ENCODE measurements at places on chromosomes 11 and 22.
A peak's percentile ranks its signal among the peaks of the same experiment; 100 is the strongest.

DNA sequence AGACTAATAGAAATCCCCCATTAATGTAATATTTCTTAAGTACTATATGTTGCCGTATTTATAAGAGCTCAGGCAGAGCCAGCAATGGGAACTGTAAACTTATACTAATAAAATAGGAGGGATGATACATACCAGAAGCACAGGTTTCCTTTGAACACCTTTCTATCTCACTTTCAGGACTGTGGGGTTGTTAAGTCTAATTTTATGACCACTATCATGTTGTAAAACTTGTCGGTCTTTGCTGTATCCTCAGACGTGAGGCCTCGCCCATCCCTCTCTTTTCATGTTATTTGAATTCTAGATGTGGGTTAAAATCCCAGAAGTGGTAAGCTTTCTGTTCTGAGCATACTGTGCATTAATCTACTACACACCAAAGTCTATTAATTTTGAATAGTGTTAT lies 1083.5 kb upstream of the TENM4 start:
- DNase-seq, result no peak

GRCh38 chr11:116207019-116207418 lies 565.8 kb downstream of the BUD13 start:
- DNase-seq, result no peak

GRCh38 chr11:15555161-15555560 lies 440.4 kb downstream of the INSC start:
- DNase-seq, result no peak

GRCh38 chr11:104432981-104433380 lies 269.0 kb upstream of the PDGFD start:
- DNase-seq, result no peak

GRCh38 chr11:65586676-65587075 lies 8.9 kb downstream of the KCNK7 start:
- DNase-seq, result no peak

DNA sequence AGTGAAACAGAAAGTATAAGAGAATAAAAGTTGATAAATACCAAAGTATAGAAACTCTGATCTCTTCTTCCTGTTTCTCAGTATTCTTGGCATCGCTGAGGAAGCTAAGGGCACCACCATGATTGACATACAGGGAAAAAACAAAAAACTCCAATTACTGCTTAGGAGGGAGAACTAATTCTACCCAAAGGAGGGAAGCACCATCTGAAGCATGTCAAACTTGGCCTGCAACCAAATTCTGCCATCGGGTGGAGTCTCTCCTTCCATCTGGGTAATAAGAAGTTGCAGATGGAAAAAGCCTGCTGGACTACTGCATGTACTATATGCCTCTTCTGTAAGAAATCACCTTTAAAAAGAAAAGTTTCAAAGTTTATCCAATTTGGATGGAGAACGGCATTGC lies 30.5 kb upstream of the PPP2R1B start:
- no peak for DNase-seq

DNA sequence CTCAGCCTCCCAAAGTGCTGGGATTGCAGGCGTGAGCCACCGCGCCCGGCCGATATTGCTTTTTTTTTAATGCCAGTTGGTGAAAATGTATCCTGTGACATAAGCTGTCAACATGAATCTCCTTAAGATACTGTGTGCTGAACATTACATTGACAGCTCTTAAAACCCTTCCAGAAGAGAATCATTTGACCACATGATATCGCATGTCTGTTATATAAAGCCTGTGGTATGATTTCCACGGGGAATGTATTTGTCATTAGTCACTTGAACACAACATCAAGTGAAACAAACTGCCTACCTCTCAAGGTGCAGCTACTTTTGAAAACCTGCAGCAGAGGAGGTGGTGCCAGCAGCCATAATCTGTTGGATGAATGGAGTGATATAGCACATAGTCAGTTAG lies 67.0 kb downstream of the BCL2L13 start:
- no peak for DNase-seq

GRCh38 chr11:78646564-78647185 lies 72.0 kb upstream of the NARS2 start:
- peak; percentile 54 for DNase-seq

DNA sequence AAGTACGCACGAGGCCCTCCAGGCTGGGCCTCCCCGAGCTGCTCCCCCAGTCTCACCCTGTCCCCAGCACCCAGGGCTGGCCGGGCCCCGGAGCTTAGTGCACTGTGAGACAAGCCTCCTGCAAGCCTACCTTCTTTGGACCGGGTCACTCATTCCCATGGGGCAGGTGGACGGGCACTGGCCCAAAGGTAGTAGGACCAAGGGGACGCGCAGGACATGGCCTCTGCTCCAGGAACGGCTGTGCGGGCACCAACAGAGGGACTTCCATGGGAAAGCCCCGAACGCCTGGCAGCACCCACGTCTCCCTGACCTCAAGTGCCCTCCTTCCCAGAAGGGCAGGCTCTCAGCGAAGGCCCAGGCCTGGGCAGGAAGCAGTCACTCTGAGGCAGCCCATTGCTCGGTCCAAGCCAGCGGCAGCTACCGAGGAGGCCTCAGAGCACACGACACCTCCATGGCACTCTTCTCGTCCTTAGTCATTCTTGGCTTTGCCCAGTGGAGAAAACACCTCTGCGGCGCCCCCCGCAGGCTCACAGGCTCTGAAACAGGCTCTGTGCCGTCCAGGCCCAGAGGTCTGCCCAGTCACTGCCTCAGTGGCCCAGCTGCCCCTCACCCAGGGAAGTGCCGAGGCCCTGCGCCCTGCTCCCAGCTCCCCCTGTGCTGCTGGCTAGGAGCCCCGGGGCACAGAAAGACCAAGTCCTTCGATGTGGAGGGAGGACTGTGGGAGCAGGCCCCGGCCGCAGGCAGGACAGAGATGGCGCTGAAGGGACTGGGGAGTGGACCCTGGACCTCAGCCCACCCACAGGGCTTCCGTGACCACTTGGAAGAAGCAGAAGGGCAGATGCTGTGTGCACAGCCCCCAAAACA lies 3.8 kb downstream of the MOB2 start:
- no peak for DNase-seq

GRCh38 chr11:102121329-102121728 lies 11.1 kb downstream of the YAP1 start:
- no peak for DNase-seq

- DNase-seq, result no peak
Observed at GRCh38 chr11:27394781-27395228, 31.8 kb upstream of the CCDC34 start.

Data from COLO829 (cell line).